ENCODE measurements at places on chromosomes 3 and 15.

DNA sequence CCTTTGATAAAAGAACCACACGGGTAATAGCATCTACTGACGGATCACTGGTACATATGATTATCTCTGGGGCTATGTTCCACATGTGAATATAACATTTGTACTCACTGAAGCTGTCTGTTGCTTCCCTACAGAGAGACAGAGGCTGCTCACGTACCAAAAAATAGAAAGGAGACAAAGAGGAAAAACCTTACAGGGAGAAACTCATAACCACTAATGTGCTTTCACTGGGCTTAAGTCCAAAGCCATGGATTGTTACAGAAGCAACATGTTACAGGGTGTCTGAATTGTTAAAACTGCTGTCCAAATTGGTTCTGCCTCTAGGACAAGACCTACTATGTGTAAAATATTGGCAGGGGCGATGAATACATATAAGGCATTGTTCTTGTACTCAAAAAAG, 311.9 kb downstream of the FOXP1 start:
- DNase-seq: no peak

DNA sequence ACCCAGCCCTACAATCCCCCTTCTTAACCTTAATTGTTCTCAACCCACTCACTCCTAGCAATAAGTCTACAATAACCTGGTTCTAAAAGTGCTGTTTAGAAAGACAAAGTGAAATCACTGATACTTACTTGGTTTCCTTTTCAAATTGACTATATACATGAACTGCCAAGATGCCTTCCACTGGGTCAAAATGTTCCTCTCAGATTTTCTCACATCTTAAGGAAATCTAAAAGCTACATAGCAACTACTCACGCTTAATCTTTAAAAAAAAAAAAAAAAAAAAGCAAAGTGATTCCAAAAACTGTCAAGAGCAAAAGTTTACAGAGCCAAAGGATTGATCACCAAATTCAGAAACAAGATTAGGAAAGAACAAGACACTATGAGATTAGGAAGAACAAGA, 68.7 kb upstream of the MAP4 start:
- DNase-seq: no peak

GRCh38 chr3:196756732-196757131, 17.1 kb downstream of the PAK2 start:
- DNase-seq: no peak

DNA sequence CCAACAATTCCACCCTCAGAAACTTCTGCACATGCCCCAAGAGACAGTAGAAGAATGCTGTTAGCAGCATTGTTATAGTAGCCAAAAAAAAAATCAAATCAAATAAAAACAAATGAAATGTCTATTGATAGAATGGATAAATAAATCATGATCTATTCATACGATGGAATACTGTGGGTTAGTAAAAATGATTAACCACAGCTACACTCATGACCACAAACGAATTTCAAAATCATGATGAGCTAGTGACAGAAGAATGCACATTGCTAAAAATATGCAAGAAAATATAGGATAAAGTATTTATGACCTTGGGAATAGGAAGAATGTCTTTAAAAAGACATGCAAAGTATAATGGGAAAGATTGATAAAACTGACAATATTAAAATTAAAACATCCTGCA, 57.5 kb upstream of the ACAN start:
- no peak for DNase-seq

GRCh38 chr3:45528429-45528828, 66.1 kb upstream of the LIMD1 start:
- no peak for DNase-seq

DNA sequence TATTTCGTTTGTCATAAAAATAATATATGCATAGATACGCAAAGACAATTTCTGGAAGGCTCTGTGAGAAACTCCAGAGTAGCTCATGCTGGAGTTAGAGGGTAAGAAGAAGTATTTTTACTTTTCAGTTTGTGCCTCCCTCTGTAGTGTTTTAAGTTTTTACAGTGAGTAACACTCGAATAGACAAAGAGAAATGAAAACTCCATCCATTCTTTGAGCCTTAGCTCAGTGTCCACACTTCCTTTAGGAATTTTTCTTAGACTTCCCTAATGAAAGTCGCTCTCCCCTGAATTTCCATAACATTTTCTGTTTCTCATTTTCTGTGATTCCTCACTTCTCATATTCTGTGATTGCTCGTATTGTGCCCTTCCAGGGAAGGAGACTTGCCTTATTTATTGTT, 2.1 kb downstream of the BLOC1S6 start:
- DNase-seq: no peak

GRCh38 chr15:77650265-77650664, 17.6 kb upstream of the LINGO1 start:
- no peak for DNase-seq

DNA sequence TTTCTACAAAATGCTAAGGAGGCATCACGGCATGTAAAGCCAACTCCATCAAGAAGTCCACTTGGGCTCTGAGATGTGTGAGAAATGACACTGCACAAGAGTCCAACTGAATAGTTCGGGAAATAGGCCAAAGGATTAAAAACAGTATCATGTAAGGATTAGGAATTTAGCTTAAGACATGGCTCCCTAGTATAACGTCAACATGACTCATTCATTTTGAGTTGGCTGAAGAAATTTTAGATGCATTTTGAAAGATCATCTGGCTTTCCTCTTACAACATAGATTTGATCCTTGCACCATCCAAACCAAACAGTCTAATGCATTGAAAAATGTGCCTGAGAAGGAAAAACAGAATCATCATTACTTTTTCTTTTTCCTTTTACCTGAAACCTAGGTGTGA, 109.3 kb upstream of the MME start:
- DNase-seq: no peak

- no peak for DNase-seq
These were observed 660.1 kb upstream of the SGO1 start for GRCh38 chr3:20846066-20846465.

DNA sequence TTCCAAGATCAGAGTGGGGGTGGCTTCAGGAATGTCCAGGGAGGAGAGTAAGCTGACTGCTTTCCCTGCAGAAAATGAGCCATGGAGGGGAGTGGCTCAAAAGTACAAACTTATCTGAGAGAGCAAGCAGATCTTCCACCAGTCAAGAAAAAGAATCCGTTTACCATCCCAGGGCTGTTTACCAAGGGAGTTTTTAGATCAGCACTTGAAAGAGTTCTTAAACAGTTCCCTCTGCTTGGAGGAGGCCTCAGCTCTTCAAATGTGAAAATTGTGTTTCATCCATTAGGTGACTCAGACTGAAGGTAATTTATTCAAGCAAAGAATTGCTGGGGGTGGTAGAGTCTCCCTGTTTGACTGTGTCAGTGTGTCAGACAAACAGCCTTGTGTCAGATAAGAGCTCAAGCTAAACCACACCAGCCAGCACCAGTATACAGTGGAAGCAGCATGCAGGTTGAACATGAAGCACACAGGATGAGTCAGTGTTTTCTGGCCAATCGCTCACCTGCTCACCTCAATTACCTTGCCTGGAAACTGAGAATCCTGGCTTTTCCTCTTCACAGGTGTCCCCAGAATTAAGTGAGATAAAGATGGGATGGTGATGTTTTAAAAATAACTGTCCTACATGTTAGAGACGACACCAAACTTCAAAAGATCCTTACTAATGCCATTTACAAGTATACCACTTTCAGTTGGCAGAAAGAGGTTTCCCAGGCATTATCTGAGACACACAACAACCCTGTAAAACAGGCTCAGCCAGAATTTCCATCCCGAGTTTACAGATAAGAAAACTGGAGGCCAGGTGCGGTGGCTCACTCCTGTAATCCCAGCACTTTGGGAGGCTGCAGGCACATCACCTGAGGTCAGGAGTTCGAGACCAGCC, 21.7 kb downstream of the SH3BP5 start:
- no peak for DNase-seq

DNA sequence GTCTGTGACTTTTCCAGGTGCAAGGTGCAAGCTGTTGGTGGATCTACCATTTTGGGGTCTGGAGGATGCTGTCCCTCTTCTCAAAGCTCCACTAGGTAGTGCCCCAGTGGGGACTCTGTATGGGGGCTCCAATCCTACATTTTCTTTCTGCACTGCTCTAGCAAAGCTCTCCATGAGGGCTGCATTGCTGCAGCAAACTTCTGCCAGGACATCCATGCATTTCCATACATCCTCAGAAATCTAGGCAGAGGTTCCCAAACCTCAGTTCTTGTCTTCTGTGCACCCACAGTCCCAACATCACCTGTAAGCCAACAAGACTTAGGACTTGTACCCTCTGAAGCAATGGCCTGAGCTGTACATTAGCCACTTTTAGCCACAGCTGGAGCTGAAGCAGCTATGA, 694.5 kb upstream of the BCHE start:
- DNase-seq: no peak

GRCh38 chr3:193237030-193237429, 4.0 kb upstream of the PLAAT1 start:
- DNase-seq: no peak

- DNase-seq: no peak
These were observed 260.3 kb upstream of the MRPL3 start for GRCh38 chr3:131762981-131763564.

- DNase-seq: no peak
These were observed 429.4 kb downstream of the EDEM1 start for GRCh38 chr3:5616873-5617272.

GRCh38 chr3:24829629-24830229, 335.1 kb upstream of the THRB start:
- DNase-seq: no peak

DNA sequence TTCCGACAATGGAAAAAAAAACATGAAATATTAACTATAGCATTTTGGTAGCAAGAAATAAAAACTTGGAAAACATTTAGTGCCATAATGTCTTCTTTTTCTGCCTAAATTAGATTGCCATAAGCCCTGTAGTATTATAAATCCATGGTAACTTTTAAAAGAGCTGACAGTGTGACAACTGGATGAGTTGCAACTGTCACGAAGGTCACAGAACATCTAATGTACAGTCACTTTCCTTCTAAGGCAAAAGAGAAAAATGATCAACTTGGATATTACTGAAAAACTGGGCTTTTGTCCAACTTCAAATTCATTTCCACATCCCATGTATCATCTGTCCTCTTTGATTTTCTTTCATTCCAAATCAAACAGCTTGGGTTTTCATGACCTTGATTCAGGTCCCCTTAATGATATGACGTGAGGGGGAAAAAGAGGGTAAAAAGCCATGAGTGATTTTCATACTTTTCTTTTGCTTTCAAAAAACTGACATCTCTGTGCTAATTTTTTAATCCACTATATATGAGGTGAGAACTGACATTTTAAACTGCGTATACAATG, 602 bp downstream of the CPB1 start:
- DNase-seq: no peak

DNA sequence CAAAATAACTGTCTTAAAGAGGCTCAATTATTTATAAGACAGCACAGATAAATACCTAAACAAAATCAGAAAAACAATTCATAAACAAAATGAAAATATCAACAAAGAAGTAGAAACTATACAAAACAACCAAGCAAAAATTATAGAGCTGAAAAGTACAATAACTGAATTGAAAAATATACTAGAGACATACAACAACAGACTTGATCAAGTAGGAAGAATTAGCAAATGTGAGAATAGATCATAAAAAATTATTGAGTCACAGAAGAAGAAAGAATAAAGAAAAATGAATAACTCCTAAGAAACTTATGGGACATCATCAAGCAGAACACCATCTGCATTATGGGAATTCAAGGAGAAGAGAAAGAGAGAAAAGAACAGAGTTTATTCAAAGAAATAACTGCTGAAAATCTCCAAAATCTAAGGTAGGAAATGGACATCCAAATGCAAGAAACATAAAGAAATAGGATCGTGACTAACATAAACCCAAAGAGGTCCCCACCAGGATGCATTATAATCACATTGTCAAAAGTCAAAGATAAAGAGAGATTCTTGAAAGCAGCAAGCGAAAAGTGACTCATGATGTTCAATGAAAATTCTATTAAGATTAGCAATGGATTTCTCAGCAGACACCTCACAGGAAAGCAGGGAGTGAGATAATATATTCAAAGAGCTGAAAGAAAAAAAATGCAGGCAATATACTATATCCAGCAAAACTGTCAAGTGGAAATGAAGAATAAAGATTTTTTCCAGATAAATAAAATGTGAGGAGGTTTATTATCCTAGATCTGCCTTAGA, 85.9 kb downstream of the DCLK3 start:
- no peak for DNase-seq

DNA sequence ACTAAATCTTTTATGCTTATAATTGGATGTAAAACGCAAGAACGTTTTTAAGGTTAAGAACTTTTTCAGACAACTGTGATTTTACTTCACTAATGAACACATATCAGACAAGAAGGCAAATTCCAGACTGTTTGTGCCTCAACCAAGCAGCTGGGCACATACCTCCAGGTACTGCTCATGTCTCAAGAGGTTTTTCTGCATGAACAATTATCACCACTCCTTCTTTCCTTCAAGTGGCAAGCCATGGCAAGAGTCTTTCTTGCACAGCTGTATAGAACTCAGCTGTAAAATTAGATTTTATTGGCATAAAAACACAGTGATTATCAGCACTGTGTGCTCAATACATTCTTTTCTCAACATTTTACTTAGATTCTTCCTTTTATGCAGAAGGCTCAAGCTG, 64.3 kb downstream of the FNDC3B start:
- no peak for DNase-seq

- DNase-seq: no peak
These were observed 16.1 kb downstream of the LRRC2 start for GRCh38 chr3:46549989-46550388.

GRCh38 chr3:9916734-9917680, at the start of gene IL17RC:
IL17RC (plus strand) TSS chr3:9917098; CDS start chr3:9917316, 218 bp downstream.
- no peak for DNase-seq

- no peak for DNase-seq
These were observed 96.4 kb downstream of the NAALADL2 start for GRCh38 chr3:174955513-174956016.

- no peak for DNase-seq
These were observed 178.8 kb downstream of the POTEB3 start for GRCh38 chr15:21261396-21261964.

- DNase-seq: no peak
These were observed 134.8 kb upstream of the MEF2A start for GRCh38 chr15:99430881-99431401.

GRCh38 chr3:184381261-184382224, 1.7 kb downstream of the CHRD start:
- no peak for DNase-seq

- no peak for DNase-seq
These were observed 493.6 kb upstream of the ADAMTS9 start for GRCh38 chr3:65181391-65181871.

- DNase-seq: no peak
These were observed 276.2 kb upstream of the DPH6 start for GRCh38 chr15:35822153-35822552.

- no peak for DNase-seq
These were observed 25.2 kb upstream of the IQSEC1 start for GRCh38 chr3:13098192-13098988.
